ENCODE measurements at places on chromosomes 4 and X.
A peak's percentile ranks its signal among the peaks of the same experiment; 100 is the strongest.

DNA sequence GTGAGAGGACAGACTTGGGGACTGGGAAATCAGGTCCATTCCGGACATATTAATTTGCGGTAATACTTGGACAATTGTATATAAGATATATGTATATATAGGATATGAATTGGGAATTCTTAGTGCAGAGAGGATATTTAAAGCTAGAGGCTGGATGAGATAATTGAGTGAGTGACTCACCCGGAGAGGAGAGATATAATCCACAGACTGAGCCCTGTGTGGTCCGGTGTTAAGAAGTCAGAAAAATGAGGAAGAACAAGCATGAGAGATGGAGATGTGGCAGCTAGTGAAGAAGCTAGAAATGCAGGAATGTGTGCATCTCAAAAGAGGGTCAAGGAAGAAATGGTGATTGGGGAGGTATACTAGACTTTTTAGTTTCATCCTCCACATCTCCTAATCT, 336.2 kb downstream of the SLC7A11 start:
- DNase-seq: no peak

DNA sequence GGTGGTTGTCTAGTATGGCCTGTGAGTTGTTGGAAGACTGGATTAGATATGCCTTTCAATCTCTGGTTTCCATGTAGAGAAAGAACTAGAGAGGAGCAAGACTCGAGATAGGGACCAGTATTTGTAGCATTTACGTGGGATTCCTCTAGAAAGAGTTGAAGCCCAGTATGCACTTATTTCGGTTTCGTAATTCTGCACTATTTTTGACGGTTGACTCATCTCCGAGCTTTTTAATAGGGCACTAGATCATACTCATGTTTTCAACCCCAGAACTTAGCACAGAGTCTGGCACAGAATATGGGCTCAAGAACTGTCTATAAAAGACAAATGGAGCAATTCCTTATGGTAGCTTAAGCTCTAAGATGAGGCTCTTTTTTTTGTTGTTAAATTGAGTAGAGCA, 15.7 kb downstream of the HELT start:
- DNase-seq: no peak

GRCh38 chrX:40474205-40474626, 106.6 kb upstream of the ATP6AP2 start:
- no peak for DNase-seq

- no peak for DNase-seq
Observed at GRCh38 chr4:117376692-117377091, 291.3 kb upstream of the TRAM1L1 start.

DNA sequence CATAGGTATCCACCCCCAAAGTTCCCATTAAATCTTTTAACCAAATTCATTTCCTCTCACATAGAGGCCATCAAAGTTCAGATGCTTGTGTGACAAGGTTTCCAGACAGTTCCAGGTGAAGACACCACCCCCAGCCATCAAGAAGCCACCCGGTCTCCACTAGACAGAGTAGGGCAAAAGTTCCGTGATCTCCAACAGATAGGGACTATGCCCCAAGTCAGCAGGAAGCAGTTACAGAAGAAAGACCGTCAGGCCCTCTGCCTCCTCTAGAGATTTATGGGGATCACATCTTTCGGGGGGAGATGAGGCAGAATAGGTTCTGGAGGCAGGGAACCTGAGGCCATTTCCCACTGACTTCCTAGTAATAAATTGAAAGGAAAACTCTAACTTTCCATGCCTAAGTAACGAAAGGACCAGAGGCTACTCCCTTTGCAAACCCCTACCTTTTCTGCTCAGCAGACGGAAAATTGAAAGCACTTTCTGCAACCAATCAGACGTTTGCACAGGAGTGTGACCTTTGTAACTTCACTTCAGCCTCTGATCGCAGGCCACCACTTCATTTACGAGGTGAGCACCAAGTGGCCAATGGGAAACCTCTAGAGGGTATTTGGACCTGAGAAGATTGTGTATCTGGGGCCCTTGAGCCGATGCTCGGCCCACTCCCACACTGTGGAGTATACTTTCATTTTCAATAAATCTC, 18.5 kb upstream of the ZNF280C start:
- no peak for DNase-seq

- DNase-seq: peak; percentile 83
Observed at GRCh38 chr4:156771171-156771837, 200.3 kb downstream of the PDGFC start.

DNA sequence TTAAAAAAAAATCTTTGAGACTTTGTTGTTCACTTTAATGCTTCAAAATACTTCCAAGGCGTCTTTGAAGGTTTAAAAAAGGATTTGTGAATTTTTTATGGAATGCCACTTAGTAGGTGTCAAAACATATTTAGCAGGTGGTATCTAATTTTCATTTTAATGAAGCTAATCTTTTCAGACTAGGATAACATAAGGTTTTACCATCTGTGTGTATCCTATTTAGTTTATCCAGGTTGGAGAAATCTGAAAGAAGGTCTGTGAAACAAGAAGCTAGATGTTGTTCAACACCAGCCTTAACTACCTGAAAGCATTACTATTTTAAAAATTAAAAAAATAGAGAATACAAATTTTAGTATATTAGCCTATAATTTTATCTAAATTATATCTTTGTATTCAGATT, 193.4 kb downstream of the GRID2 start:
- no peak for DNase-seq

GRCh38 chrX:103538728-103539127, 19.4 kb upstream of the RAB40A start:
- no peak for DNase-seq

- no peak for DNase-seq
Observed at GRCh38 chr4:4704267-4704666, 155.2 kb upstream of the MSX1 start.

DNA sequence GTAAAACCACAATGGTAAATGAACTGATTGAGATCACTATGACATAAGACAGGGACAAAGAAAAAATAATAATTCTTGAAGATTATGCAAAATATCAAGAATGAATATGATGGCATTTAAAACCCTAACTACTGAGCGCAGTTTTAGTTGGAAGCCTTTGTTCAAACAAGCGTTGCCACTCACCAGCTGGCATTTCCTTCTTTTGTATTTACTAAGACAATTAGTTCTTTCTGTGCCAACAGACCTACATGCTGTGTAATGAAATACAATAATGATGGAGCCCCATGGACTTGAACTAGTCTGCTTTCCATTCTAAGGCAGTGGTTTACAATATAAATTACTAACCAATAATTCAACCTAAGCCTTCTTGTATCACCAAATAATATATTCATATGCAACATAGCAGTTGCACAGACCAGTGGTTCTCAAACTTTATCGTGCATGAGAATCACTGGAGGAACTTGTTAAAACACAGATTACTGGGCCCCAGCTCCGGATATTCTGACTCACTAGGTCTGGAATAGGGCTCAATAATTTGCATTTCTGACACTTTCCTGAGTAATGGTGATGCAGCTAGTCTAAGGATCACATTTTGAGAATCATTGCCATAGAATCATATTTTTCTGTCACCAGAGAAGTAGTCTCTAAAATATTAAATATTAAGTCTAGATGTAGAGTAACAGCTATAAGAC, 196.4 kb upstream of the MAGEB18 start:
- no peak for DNase-seq

- peak; percentile 10 for DNase-seq
Observed at GRCh38 chrX:13852001-13852695, 35.3 kb upstream of the GPM6B start.

DNA sequence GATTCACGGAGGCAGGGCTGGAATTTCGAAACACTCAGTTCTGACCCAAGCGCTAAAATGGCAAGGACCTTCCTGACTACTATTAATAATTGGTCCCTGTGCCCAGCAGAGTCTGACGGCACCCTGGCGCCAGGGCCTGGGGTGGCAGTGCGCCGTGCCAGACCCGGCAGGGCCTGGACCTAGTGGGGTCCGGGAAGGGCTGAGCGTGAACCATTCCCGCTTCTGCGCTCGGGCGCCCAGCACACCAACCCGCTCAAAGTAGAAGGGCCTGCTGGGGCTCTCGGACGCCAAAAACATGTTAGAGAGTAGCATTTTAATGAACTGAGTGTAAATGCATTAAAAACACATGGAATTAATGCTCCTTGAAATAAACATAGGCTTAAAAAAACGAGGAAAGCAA, 346.7 kb upstream of the SFRP2 start:
- DNase-seq: no peak

- DNase-seq: no peak
Observed at GRCh38 chr4:174847801-174848427, 18.9 kb upstream of the GLRA3 start.

DNA sequence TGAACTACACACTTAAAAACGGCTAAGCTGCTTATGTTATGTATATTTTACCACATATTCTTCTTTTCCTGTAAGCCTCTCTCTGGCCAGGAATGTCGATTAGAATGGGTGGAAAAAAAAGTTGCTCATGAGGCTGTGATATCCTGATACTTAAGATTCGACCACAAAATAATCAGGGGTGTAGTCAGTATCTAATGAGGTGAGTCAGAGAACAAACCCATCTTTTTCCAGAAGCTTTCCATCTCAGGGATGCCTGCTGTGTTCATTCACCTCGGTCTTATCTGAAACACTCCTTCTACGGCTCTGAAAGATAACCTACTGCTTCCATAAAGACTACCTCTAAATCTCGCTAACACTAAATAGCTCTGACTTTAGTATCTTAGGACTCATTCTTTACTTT, 142.7 kb upstream of the MAP3K15 start:
- no peak for DNase-seq

GRCh38 chr4:151627491-151627890, 133.3 kb downstream of the GATB start:
- DNase-seq: no peak

DNA sequence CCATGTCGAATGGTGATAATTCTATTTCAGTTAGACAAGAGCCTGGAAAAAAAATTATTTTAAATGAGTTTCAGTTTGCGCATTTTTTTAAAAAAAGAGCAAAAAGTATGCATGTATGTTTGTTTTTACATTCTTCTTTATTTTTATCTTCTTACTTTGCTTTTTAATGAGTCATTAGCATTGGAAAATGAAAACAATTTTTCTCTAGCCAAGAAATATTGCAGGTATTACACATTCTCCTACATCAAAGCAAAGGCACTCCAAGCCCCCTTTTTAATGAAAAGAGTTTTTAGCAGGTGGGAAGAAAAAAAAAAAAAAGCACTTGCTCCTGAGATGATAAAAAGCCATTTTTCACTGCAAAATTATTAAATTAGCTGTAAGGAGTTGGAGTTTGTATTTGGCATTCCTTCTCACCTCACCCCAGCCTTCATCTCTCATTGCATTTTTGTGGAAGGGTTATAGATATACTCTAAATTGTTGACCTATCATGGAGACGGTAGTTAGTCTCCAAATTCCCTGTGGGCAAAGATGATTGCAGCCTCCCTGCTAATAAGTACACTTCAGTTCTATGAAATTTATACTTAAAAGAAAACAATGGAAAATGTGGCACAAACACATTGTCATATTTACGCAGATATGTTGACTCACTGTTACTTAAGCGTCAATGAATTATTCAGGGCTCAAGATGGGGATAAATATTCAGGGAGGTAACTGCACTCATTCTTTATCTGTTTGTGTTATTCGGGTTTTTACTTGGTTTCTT, 43.8 kb downstream of the PALLD start:
- DNase-seq: no peak

DNA sequence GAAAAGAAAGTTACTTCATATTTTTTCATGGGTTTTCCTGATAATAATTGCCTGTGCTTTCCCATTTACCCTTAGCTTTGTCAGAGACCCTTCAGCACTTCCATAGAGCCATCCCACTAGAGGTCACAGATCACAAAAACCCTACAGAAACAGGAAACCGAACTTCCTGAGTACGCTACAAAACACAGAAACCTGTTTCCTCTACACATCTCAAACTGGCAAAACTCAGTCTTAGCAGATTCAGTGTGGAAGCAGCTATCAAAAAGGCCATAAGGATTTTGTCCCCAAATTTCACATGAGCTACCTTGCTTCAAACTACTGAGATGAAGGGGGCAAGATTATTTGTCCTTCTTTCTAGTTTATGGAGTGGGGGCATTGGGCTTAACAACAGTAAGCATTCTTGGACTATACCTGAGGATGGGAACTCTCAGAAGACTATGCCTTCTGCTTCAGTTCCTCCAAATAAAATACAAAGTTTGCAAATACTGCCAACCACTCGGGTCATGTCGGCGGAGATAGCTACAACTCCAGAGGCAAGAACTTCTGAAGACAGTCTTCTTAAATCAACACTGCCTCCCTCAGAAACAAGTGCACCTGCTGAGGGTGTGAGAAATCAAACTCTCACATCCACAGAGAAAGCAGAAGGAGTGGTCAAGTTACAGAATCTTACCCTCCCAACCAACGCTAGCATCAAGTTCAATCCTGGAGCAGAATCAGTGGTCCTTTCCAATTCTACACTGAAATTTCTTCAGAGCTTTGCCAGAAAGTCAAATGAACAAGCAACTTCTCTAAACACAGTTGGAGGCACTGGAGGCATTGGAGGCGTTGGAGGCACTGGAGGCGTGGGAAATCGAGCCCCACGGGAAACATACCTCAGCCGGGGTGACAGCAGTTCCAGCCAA, at the start of gene MMRN1:
MMRN1 (plus strand) TSS at position 206 of the 902 bp plus-strand sequence; CDS start at position 324, 118 bp downstream.
- peak; percentile 67 for DNase-seq

- DNase-seq: peak; percentile 67
Observed at GRCh38 chr4:169621731-169622492, 1.5 kb downstream of the CLCN3 start.

- no peak for DNase-seq
Observed at GRCh38 chr4:14336656-14337055, 665.6 kb upstream of the CPEB2 start.

- DNase-seq: peak; percentile 25
Observed at GRCh38 chr4:153023692-153024394, 87.7 kb downstream of the FHDC1 start.

DNA sequence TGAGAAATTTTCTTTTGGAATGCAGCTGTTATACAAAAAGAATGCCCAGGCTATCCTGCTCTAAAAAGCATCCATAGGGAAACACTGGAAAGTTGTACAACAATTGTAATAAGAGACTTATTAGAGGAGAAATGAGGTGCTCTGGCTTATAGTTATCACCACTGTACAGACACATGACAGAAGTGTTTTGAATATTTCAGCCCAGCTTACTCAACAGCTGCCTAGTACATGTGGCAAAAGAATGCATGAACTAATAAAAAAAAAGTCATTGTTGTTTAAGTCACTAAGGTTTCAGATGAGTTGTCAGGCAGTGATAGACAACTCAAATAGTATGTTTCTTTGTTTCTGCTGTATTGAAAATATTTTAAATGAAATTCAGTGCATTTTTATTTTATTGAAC, 307.7 kb downstream of the GPM6A start:
- DNase-seq: no peak

DNA sequence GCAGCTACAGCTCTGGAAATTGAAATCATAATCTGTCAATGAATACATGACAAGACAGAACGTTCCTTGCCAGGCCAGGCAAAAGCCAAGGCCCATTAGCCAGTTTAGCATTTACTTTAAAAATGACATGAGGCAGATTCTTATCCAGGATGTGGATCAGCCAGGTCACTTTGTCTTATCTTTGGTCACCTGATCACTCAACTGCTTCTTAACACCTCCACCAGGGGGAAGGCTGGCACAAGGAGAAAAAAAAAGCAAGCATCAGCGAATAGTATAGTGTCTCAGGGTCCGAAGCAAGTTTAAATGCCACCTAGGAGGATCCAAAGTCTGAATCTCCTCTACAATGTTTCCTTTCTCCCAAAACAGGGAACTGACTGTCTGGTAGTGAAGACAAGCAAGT, 18.8 kb downstream of the ATP1B4 start:
- DNase-seq: peak; percentile 65

Data from KBM-7 (cell line).